ENCODE measurements at places on chromosomes 1 and 21.

DNA sequence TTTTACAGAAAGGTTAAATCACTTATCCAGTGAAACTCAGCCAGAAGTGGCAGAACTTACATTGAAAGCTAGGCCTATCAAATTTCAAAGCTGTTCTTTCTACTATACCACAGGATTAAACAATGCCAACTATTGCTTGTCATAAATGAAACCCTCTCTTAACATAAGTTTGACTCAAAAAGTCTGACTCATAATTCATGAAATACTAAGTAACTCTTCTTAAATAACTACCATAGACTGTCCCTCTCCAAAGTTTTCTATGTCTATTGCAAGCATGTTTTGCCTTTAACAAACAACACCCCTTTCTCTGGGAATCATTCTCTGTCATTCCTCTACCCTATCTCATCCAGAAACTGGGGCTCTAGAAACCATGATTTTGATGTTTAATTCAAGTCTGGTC, 109.5 kb upstream of the UBE2U start:
- no peak for DNase-seq

DNA sequence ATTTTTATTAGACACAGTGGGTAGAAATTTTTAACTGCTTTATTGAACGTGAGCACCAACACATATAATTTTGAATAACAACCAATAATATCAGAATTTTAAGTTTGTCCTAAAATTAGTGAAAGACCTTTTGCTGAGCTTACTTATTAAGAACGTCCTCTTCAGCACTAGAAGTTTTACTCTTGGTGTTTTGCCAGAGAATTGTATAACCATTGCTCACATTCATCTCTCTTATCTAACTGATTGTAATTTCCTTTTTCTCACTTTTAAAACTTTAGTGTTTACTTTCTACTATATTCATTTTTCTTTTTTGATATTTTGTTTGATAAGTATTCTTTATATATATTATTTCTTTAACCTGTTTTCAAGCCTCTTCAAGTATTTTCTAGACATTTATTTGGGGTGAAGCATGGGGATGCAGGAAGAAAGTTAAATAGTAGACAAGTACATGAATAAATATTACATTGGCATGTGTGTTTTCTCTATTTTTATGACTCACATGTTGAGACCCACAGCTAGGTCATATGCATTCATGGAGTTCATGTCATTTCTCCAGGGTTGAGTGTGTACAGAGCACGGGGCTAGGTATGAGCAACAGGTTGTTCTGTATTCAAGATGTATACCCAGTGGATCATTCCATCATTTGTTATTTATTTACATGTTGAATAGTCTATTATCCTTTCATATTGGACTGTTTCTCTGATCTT, 90.6 kb downstream of the ATP6V1G3 start:
- DNase-seq: no peak

DNA sequence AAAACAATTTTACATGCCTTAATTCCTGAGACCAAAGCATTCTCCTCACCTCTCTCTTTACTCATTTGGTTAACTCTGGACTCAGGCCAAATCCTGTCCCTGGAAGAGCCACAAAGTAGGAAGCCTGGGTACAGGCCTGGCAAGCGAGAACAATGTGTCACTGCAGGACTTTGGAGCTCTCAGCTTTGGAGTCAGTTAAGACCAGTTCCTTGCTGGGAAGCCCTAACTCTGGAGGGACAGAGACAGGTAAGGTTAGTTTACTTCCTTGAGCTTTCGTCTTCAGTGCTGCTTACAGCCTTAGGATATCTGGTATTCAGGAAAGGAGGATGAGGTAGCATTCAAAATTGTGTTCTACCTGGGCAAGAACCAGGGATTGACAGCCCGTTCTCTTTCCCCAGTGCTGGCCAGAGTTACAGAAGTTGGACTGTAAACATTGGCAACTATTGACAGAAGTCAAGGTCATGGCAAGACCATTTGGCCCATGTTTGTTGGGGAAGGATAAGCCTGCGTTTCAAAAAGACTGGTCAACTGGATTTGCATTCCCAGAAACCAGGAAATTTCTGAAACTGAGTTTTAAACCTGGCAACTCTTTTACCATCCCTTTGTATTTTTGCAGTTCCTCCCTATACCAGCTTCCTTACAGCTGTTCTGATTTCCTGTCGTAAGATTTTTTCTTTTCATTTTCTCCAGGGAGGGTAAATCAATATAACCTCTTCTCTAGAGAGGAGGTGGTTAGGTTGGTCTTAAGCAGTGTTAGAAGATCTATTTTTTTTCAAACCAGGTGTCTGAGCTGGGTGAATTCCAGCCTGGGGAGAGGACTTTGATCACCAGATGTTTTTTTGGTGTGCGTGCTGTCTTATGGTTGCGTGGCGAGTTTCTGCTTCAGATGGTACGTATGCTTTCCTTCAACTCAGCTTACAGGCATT, at the start of gene C4BPB:
Gene C4BPB (plus strand): TSS at position 160 of the 926 bp plus-strand sequence. CDS start 672 bp downstream, at position 832.
- no peak for DNase-seq

GRCh38 chr1:72498371-72498770, 216.0 kb upstream of the NEGR1 start:
- no peak for DNase-seq

DNA sequence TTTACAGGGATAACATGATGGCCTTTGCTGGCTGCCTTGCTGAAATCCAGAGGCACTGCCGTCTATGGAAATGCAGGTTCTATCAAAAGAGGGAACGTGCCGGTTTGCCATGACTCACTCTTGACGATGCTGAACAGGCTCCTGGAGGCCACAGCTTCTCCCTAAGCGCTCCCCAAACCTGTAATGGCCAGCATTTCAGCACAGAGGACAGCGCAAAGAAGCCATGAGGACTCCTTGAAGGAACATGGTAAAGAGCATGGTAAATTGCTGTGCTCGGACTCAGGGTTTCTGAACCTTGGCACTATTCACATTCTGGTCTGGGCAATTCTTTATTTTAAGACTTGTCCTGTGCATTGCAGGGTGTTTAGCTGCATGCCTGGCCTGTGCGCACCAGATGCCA, 217.5 kb downstream of the CAMTA1 start:
- no peak for DNase-seq

- DNase-seq: no peak
Measured at GRCh38 chr1:31687601-31688000, 16.2 kb downstream of the COL16A1 start.

DNA sequence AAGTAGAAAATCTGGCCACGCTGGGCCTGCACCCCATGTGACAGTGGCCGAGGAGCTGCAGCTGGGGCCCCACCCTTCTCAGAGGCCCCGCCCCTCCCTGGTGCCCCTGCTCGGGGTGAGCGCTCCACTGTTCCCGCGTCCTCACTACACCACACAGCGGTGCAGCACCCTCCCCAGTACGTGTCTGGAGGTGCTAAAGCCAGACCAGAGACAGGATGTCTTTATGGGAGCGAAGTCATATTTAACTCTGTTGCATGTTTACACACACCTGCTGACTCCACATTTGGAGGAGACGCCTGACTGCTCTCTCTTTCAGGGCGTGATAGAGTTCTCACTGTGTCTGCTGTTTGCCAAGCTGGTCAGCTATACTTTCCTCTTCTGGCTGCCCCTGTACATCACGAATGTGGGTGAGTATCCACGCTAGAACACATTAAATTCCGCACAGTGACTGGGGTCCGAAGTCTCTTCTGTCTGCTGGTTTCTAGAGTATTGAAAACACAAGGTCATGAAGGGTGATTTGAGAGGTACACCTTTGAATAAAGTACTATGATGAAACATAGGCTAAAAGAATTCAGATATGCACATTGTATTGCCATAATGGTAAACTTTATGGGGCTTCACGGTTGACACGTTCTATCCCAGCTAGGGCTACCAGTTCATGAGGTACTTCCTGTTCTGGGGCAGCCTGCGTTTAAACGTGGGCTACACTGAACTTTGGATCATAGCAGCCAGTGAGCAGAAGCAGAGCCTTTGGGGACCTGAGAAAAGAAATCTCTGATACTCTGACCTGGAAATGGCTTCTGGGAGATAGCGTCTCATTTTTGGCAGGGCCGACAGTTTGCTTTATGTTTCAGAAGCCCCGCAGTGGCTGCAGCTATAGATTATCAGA, 48.4 kb downstream of the SLC37A1 start:
- peak; percentile 91 for DNase-seq

DNA sequence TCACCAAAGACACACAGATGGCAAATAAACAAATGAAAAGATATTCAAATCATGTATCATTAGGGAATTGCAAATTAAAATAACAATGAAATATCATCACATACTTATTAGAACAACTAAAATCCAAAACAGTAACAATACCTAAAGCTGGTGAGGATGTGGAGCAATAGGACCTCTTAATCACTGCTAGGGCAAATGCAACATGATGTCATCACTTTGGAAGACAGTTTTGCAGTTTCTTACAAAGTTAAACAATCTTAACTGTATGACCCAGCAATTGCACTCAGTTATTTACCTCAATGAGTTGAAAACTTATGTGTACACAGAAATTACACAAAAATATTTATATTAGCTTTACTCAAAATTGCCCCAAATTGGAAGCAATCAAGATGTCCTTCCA, 47.3 kb downstream of the SELENOF start:
- no peak for DNase-seq

DNA sequence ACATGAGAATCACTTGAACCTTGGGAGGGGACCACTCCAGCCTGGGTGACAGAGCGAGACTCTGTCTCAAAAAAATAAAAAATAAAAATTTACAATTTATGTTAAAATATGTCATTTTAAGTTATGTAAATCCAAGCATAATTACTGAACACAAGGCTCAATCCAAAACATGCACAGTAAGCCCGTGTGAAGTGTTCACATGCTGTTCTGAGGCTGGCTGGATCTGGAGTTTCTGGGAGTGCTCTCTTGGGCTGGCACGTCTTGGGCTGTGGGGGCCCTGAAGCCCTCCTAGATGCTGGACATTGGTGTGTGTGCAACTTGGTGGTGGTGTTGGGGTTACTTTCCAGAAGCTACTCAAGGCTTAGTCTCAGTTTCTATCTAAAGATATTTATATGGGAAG, 25.2 kb downstream of the ADARB1 start:
- DNase-seq: no peak

DNA sequence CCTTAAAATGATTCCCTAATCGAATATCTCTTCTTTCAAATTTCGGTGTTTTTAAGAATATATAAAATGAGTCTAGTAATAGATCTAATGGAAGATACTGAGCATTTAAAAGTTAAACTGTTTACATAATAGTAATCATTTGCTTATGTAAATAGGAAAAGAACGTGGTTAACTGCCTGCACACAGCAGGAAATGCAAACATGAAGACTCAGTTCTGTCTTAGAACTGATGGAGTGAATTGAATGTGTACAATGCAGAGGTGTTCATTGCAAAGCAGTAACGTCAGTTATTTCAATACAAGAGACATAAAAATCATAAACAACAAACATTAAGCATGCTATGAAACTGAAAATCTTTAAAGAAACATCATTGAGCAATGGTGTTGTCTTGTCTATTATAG, 359.4 kb upstream of the ADAMTS5 start:
- no peak for DNase-seq

DNA sequence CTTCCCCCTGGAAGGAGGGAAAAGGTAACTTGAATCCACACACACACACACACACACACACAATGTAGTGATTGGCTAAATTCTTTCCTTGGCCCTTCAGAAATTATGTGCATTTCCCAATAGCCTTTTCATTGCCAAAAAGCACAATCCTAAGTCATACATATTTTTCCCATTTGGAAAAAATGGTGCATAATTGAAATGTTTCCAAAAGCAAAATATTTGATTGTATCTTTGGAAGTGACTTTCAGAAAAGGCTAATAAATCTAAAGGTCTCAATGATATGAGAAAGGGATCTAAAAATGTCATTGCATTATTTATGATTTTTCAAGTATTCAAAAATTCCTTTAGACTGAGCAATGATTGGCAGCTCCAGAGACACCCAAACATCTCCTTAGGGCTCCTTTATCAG, 43.5 kb upstream of the NEK7 start:
- DNase-seq: no peak

DNA sequence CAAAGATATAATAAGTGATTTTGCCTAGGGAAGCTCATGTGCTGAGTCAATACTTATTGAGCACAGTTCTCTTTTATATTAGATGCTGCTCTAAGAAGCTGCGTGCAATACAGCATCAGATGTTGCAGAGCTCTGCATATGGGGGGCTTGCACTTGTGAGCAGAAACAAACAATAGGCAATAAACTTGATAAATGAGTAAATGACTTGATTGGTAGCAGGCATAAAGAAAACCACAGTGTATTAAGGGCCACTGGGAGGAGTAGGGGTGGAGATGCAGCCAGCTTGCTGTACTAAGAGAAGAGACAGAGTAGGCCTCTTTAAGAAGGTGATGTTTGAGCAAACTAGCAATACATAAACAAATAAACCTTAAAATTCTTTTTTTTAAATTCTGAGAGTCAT, 598.5 kb upstream of the ADAMTS5 start:
- DNase-seq: no peak

- DNase-seq: no peak
Measured at GRCh38 chr1:106727171-106727570, 329.3 kb upstream of the PRMT6 start.

DNA sequence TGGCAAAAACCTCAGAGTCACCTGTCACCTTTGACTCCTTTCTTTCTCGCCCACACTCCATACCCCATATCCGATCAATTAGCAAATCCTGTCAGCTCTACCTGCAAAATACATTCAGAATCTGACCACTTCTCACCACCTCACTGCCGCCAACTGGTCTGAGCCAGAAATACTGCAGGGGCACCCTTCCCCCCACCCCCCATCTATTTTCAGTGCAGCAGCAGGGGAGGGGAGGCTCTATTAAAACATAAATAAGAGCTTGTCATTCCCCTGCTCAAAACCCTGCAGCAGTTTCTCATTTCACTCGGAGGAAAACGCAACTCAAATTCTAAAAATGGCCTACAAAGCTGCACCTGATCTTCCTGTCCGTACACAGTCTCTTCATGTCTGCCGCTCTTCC, 3.9 kb downstream of the PKLR start:
- no peak for DNase-seq

DNA sequence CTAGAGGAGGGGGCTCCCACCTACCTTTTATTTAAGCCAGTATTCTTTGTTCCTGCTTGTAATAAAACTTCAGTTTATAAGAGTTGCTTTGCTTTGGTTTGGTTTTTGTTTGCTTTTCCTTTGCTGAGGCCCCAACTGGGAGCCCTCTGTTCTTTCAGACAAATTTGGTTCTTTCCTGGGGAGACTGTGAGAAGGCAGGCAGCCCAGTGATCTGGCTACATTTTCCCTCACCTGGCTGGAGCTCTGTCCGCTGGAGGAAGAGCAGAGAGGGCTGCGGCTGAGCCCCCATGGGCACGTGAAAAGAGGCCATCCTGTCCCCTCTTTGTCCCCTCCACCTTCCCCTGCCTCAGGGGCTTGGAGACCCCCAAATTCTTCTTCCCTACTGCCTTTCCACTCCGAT, 7.3 kb upstream of the SFN start:
- no peak for DNase-seq

GRCh38 chr1:41423511-41424191, 60.8 kb downstream of the EDN2 start:
- DNase-seq: no peak

DNA sequence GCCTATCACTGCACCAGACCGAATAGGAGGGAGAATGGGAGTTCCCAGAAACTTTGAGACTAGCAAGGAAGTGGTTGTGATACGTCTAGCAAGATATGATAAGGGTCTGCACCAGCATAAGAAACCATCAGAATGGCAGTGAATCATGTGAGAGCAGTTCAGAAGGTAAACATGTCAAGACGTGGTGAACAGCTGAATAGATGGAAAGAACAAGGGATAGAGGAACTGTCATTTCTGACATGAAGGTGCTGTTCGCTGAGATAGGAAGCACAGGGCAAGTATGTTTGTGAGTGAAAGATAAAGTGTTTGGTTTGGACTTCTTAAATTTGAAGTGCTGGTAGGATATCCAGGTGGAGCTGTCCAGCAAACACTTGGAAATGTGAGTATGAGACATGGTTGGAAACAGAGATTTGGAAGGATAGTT, 1.1 kb upstream of the AGO1 start:
- no peak for DNase-seq
